ENCODE measurements at places on chromosomes 1 and 21.

GRCh38 chr1:206577626-206578025 lies 34.6 kb downstream of the EIF2D start:
- no peak for DNase-seq

DNA sequence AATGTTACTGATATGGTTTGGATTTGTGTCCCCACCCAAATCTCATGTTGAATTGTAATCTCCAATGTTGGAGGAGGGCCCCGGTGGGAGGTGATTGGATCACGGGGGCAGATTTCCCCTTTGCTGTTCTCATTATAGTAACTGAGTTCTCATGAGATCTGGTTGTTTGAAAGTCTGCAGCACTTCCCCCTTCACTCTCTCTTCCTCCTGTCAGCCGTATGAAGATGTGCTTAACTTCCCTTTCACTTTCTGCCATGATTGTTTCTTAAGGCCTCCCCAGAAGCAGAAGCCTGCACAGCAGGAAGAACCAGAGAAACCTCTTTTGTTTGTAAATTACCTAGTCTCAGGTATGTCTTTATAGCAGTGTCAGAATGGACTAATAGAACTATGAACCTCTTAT lies 28.4 kb downstream of the TRIM33 start:
- no peak for DNase-seq

- DNase-seq, result no peak
Measured at GRCh38 chr1:55751776-55752175, 536.6 kb upstream of the USP24 start.

GRCh38 chr21:34345892-34346291 lies 17.9 kb upstream of the KCNE2 start:
- no peak for DNase-seq

DNA sequence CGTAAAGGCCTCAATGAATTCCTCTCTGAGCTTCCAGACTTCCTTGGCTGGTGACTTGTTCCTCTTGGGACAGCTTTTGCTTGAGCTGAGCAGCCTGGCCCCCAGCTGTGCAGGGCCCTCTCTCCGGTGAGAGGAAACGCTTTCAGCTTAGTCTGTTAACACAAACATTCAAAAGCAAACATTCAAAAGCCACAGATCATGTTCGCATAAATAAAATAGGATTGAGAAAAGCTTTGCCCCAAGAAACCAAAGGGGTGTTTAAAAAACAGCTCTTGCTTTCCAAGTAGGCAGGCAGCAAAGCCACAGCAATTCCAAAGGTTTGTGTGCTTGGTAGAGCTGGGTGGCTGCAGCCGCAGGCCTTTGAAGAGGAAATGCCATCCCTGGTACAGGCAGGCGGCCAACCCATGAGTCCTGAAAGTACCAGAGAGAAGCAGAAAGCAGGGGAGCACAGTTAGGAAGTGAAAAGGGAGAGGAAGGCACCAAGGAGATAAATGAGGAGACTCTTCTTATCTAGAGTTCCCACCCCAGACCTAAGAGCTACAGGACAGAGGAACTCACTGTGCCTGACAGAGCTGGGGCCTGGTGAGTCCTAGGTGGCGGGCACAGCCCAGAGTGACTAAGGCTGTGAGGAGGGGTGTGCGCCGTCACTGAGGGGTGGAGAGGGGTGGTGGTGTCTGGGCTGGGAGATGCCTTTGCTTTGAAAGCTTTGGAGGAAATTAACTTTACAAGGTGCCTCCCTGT lies 48.4 kb downstream of the CCN1 start:
- no peak for DNase-seq

DNA sequence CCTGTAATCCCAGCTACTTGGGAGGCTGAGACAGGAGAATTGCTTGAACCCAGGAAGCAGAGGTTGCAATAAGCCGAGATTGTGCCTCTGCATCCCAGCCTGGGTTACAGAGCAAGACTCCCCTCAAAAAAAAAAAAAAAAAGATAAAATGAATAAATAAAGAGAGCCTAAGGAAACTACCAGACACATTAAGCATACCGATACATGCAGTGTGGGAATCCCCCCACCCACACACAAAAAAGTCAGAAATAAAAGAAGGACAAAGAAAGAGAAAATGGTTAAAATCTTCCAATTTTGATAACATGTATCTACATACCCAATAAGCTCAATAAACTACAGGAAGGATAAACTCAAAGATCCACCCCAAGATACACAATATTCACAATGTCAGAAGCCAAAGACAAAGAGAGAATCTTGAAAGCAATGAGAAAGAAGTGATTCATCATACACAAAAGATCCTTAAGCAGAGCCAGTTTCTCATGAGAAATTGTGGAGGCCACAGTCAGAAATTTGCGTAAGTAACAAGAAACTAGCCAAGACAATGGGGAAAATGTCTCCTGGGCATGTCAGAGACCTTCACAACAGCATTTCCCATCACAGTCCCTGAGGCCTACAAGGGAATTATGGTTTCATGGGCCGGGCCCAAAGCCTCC lies 1197.0 kb downstream of the AMY1C start:
- DNase-seq, result no peak

DNA sequence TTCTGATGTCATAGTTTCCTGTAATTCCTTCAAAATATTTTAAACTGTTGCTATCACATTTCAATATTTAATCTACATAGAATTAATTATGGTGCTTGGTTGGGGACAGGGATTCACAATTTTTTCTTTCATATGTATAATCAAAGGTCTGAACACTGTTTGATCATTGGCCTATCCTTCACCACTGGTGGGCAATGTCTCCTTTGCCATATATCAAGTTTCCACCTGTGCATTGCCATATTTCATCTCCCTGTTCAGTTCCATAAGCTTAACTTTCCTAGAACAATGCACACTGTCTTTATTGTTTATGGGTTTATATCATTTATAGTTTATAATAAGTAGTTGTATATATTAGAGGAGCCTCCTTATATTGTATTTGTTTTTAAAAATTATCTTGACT lies 374.9 kb upstream of the PTBP2 start:
- no peak for DNase-seq

DNA sequence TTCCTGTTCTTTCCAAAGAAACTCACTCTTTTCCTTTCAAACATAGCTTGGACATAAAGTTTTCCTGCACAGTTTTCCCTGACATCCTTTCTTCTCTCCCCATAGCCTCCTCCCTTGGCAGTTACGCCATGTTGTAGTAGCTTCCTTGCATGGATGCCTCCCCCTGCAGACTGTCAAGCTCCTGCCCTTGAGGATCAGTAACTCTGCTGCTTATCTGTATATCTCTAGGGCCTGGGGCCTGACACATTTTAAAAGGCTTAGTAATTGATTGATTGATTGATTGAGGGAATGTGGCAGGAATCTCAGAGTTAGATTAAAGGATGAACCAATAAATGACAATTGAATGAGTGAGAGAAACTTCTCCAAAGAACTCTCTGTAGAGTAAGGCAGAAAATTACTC lies 143.7 kb downstream of the NEK7 start:
- no peak for DNase-seq
